ENCODE measurements at places on chromosomes 13 and 19.

DNA sequence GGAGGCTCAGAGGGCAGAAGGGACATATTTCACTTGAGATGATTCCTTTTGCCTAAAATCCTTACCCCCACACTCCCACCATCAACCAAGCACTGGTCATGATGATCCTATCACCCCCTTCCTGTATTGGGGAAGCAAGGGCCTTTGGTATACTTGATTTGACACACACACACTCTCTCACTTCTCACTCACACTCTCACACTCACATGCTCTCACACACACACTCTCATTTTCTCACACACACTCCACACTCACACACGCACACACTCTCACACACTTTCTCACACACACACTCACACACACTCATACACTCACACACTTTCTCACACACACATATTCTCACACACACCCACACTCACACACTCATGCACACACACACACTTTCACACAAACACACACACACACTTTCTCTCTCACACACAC lies 8.6 kb downstream of the RGCC start:
- DNase-seq, result peak; percentile 58

DNA sequence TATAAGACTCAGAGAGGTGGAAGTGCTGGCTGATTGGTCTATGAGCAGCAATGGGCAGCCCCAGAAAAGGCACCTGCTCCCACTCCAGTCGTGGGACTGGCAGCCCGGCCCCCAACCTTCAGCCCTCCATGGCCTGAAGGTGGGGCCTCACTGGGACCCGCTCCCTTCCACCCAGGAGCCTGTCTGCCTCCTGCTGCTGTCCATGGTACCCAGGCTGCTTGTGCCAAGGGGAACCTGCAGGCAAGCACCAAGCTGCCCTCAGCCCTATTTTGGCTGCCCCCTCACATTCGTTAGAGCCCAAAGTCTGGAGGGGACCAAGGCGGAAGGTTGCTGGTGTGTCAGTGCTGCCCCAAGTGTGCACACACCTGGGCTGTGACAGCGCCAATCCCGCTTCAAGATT lies 2304.9 kb downstream of the PCDH9 start:
- DNase-seq, result no peak

DNA sequence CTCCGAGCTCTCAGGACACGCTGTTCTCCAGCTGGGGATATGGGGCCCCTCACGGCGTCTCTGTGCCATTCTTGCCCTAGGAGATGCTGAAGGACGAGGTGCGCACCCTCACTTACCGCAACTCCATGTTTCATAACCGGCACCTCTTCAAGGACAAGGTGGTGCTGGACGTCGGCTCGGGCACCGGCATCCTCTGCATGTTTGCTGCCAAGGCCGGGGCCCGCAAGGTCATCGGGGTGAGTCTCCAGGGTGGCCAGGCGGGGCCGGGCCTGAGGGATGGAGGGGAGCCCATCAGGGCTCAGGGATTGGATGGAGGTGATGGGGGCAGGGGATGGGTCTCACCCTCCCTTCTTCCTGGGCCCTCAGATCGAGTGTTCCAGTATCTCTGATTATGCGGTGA lies 4.8 kb downstream of the PRMT1 start:
- no peak for DNase-seq

DNA sequence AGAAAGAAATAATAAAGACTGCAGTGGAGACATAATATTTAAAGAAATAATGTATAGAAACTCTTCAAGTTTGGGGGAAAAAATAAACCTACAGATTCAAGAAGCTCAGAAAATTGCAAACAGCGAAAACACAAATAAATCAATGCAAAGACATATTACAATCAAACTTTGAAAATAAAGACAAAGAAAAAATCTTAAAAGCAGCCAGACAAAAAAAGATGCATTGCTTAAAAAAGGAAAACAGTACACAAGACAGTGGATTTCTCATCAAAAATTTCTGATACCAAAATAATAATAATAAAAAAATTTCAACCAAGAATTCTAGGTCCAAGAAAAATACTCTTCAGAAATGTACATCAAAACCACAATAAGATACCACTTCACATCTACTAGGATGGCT lies 681.0 kb downstream of the UQCRFS1 start:
- no peak for DNase-seq

DNA sequence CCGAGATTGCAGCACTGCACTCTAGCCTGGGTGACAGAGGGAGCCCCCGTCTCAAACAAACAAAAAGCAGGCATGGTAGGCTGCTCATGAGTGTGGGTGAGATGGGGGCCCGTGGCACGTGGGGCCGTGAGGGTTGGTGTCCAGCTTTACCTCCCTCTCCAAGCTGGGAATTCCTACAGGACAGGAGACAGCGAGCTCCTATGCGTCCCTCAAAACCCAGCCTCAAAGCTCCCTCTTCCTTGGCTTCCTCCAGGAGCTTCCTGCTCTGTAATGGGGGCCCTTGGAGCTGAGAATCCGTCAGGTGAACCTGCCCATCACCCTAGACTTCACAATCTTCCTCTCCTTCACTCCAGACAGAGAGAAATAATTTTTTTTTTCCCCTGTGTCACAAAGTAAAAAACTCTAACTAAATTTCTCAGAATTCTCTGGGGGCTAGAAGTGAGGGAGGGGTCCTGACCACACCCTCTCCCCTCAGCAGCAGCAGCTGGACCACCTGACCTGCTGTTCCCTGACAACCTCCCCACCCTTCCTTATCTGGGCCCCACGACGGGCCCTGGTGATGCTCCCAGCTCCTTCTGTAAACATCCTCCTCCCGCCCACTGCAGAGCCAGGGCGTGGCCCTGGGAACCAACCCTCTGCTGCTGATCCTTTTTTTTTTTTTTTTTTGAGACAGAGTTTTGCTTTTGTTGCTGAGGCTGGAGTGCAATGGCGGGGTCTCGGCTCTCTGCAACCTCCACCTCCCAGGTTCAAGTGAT lies 22.1 kb upstream of the WDR18 start:
- DNase-seq, result no peak
